Sigmoid colon (tissue), 7 donors: ENCODE measurements at places on chromosomes 2 and 18. TPM values are rescaled to one million over a fixed set of nuclear protein-coding genes. Genes with fewer than 3 reads are reported as not detected.

DNA sequence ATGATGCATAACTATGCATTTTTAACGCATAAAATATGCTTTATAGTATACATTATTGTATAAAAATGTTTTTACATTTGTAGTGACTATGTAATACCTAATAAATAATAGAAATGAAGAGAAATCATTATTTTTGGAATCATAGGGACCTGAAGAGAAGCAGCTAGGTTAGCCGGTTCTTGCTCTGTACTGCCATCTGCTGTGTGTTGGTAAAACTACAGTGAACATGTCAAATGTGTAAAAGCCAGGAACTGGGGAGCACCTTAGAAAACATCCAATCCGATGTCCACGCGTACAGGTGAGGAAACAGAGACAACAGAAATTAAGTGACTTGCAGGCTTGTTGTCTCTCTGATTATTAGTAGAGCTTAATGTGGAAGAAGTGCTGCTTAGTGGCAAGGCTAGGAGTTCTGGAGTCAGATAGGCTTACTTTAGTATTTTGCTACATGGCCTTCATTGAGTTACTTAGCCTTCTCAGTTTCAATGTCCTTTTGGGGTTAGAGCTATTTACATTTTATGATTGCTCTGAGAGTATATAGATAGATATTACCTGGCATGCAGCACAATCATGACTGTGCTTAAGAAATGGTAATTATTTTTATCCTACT, 386.5 kb downstream of the DLGAP1 start:
- no peak overlapping the region for H3K4me3 ChIP-seq
- H3K27ac ChIP-seq, result no peak overlapping the region
- no peak for DNase-seq
- no peaks in the 10 kb centered on the region for H3K27me3 ChIP-seq
- no peaks in the 10 kb centered on the region for H3K4me1 ChIP-seq
- H3K36me3 ChIP-seq, result no peaks in the 10 kb centered on the region

IL1F10 gene
- total RNA-seq, result not detected

GRCh38 chr2:39568116-39568515, 97.6 kb upstream of the TMEM178A start:
- no peaks in the 10 kb centered on the region for H3K36me3 ChIP-seq
- no peak for DNase-seq
- H3K4me1 ChIP-seq, result peaks cover 45% of the 10 kb centered on the region
- no peak overlapping the region for H3K4me3 ChIP-seq
- peak overlapping the region; percentile 66 for H3K27ac ChIP-seq
- no peaks in the 10 kb centered on the region for H3K27me3 ChIP-seq

- H3K4me1 ChIP-seq, result peaks cover 53% of the 10 kb centered on the region
- H3K36me3 ChIP-seq, result no peaks in the 10 kb centered on the region
- H3K27ac ChIP-seq, result no peak overlapping the region
- no peak overlapping the region for H3K4me3 ChIP-seq
- DNase-seq, result no peak
- H3K27me3 ChIP-seq, result no peaks in the 10 kb centered on the region
Measured at GRCh38 chr2:105798595-105798994, 53.9 kb downstream of the NCK2 start.

GRCh38 chr2:240013343-240013742, 11.8 kb downstream of the NDUFA10 start:
- H3K4me1 ChIP-seq, result no peaks in the 10 kb centered on the region
- H3K27ac ChIP-seq, result no peak overlapping the region
- peaks cover 13% of the 10 kb centered on the region for H3K36me3 ChIP-seq
- H3K27me3 ChIP-seq, result no peaks in the 10 kb centered on the region
- no peak overlapping the region for H3K4me3 ChIP-seq

RAMP1 gene
- total RNA-seq, result 788 TPM

GRCh38 chr2:25617948-25618646, 55.3 kb downstream of the DTNB start:
- H3K4me1 ChIP-seq, result no peaks in the 10 kb centered on the region
- no peaks in the 10 kb centered on the region for H3K36me3 ChIP-seq
- H3K27me3 ChIP-seq, result no peaks in the 10 kb centered on the region
- DNase-seq, result no peak
- H3K27ac ChIP-seq, result peak overlapping the region; percentile 53
- H3K4me3 ChIP-seq, result no peak overlapping the region
